A549 treated with CORT108297 at 1 μM for 4 hours (cell line): ENCODE measurements at places on chromosomes 5 and 9. TPM values are rescaled to one million over a fixed set of nuclear protein-coding genes. Genes with fewer than 3 reads are reported as not detected.

Gene FAM219A
- 13.9 to 18.4 TPM (median 16.8 TPM) in 5 replicates for total RNA-seq

Gene GDF9
- 0.18 to 0.31 TPM (median 0.21 TPM) in 5 replicates for total RNA-seq

Gene PCDHB16
- total RNA-seq: 0.06 to 0.10 TPM (median 0.06 TPM) in 5 replicates

Gene NDST1
- total RNA-seq: 49.9 to 71.9 TPM (median 62.0 TPM) in 5 replicates

Gene RFX3
- 0.98 to 1.9 TPM (median 1.5 TPM) in 5 replicates for total RNA-seq

Gene PDCD1LG2
- 0.21 to 0.46 TPM (median 0.23 TPM) in 5 replicates for total RNA-seq
